Activated CD4-positive, alpha-beta T cell treated with anti-CD3 and anti-CD28 coated beads, Interleukin-2, amount 10 ng/mL, durations not matched to agents 7 days and 5 days (primary cell): ENCODE measurements at places on chromosomes 4 and X.

DNA sequence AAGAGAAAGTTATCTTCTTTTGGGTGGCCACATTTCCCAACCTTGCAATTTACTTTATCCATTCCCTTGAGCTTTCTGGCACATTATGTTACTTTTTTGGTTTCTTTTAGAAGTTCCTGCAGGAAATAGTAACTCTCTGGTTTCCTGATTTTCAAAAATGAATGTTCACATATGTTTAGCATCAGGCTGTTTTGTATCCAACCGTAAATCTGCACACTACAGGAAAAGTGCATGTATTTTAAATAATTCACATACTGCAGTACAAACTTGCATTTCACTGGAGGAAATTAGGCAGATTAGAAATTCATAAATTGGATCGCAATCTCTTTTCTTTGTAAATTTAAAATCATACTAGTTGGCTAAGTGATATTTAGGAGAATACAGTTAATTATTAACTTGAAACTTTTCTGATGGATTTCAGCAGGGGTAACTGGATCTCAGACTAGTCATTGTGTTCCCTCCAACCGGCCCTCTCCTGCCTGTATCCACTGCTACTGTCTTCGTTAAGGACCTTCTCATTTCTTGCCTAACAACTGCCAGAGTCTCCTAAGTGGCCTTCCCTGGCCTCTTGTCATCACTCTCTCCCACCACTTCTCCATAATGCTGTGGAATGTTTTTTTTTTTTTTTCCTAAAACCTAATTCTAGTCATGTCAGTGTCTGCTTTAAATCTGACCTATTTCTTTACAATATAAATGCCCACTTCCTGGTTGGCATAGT, 137.2 kb downstream of the UNC5C start:
- peaks cover 9% of the 10 kb centered on the region for H3K27me3 ChIP-seq
- no peaks in the 10 kb centered on the region for H3K4me1 ChIP-seq
- no peak for DNase-seq
- no peak overlapping the region for H3K27ac ChIP-seq
- no peak overlapping the region for H3K4me3 ChIP-seq
- H3K36me3 ChIP-seq: no peaks in the 10 kb centered on the region

DNA sequence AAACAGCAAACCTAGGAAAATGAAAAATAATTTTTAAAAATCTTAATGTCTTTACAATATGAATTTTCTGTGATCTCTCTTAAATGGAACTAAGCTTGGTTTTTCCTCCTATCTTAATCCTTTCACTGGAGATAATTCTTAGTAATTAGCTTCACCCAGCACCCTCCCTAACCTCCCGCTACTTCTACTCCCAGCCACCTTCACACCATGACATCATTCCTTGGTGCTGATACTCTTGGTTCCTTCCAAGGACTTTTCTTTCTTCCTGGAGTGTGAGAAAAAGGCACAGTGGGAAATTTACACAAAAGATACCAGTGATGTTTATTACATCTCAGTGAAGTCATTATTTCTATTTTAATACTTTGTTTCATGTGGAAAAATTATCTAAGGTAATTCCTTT, 163.6 kb upstream of the PLAC1 start:
- H3K27ac ChIP-seq: no peak overlapping the region
- no peak for DNase-seq
- no peak overlapping the region for H3K4me3 ChIP-seq
- peaks cover 17% of the 10 kb centered on the region for H3K4me1 ChIP-seq
- no peaks in the 10 kb centered on the region for H3K27me3 ChIP-seq
- H3K36me3 ChIP-seq: peaks cover 13% of the 10 kb centered on the region

- H3K4me3 ChIP-seq: no peak overlapping the region
- H3K27ac ChIP-seq: no peak overlapping the region
- H3K36me3 ChIP-seq: peaks cover 8% of the 10 kb centered on the region
- no peaks in the 10 kb centered on the region for H3K27me3 ChIP-seq
- H3K4me1 ChIP-seq: peaks cover 5% of the 10 kb centered on the region
Observed at GRCh38 chrX:103927030-103927429, 35.4 kb upstream of the TMSB15B start.

- DNase-seq: no peak
- no peak overlapping the region for H3K4me3 ChIP-seq
- no peak overlapping the region for H3K27ac ChIP-seq
Observed at GRCh38 chr4:78004270-78004669, 52.9 kb upstream of the FRAS1 start.

GRCh38 chrX:1466232-1466661, 13.5 kb upstream of the ASMTL start:
- H3K27me3 ChIP-seq: no peaks in the 10 kb centered on the region
- peaks cover 86% of the 10 kb centered on the region for H3K4me1 ChIP-seq
- DNase-seq: peak; percentile 5
- peak overlapping the region; percentile 69 for H3K4me3 ChIP-seq
- peak overlapping the region; percentile 82 for H3K27ac ChIP-seq
- peaks cover 67% of the 10 kb centered on the region for H3K36me3 ChIP-seq
